ENCODE measurements at places on chromosomes 5 and 9.

- DNase-seq: peak; percentile 38
These were observed 143.6 kb downstream of the MRPS30 start for GRCh38 chr5:44952376-44952775.

DNA sequence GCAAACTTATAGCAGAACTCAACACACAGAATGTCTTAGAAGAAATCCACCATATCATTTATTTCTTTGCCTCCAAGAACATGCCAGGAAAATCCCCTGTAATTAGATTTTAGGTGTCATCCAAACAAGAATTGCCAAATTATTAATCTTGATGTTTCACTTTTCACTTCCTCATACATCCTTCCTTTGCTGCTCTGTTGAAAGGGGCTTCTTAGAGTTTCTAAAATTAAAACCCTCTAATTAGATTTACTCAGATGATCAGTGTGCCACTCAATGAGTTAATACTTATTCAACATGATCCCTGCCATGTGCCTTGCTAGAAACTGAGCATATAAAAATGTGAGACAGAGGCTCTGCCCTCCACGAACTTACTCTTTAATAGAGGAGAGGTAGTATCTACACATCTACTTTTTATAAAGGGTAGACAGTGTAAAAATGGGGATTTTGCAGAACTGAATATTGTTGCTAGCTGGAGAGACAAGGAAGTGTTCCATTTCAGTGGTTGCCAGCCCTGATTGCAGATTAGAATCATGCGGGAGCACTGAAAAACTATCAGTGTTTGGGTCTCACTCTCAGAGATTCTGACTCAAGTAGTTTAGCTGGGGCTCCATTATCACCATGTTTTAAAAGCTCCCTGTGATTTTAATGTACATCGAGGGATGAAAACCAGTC is 498.4 kb downstream of the TLE4 start:
- DNase-seq: no peak

DNA sequence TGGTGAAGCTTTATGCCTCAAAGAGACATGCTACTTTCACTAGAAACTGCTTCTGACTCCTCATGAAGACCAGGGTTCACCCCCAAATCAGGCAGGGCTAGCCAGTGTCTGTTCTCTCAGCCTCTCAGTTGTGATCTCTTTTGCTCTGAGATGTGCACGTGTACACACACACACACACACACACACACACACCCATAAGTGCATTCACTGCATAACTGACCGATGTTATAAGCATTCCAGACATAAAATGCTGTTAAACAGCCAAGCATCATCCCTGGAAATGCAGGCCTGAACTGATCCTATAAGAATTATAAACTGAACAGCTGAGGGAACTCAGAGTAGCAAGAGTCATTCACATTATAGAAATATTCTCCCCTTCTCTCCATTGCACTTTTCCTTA is 85.0 kb downstream of the FSTL4 start:
- DNase-seq: no peak

GRCh38 chr5:67301285-67301903 is 104.8 kb upstream of the CD180 start:
- DNase-seq: no peak

GRCh38 chr5:1799602-1800471 is at the start of gene MRPL36:
Gene MRPL36, minus strand, starts transcription at chr5:1799837. Its CDS starts 902 bp downstream, at chr5:1798935.
- DNase-seq: peak; percentile 88

GRCh38 chr9:114168281-114169028 is 13.1 kb downstream of the COL27A1 start:
- DNase-seq: no peak

- no peak for DNase-seq
These were observed 711 bp upstream of the SUB1 start for GRCh38 chr5:32584646-32585045.

DNA sequence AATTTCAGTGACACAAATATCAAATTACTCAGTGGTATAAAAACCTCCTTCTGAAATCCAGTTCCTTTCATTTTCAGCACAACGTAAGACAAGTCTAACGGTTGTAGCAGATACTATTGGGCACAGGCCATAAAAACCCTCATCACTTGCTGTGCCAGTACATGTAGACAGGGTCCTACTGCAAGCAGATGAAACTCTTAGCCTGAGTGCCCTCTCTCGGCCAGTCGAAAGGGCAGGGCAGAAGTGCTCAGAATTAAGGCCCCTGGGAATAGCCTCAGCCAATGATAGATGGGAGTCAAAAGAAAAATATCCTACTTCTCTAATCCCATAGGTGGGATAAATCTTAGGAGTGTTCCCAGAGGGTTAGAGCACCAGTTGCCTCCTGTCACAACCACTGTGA is 168.5 kb upstream of the FER start:
- no peak for DNase-seq

GRCh38 chr9:18114559-18115475 is 359.1 kb upstream of the ADAMTSL1 start:
- no peak for DNase-seq

DNA sequence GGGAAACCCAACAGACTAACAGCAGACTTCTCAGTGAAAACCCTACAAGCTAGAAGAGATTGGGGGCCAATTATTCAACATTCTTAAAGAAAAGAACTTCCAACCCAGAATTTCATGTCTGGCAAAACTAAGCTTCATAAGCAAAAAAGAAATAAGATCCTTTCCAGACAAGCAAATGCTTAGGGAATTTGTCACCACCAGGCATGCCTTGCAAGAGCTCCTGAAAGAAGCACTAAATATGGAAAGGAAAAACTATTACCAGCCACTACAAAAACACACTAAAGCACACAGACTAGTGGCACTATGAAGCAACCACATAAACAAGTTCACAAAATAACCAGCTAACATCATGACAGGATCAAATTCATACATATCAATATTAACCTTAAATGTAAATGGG is 131.1 kb downstream of the OR2K2 start:
- no peak for DNase-seq

DNA sequence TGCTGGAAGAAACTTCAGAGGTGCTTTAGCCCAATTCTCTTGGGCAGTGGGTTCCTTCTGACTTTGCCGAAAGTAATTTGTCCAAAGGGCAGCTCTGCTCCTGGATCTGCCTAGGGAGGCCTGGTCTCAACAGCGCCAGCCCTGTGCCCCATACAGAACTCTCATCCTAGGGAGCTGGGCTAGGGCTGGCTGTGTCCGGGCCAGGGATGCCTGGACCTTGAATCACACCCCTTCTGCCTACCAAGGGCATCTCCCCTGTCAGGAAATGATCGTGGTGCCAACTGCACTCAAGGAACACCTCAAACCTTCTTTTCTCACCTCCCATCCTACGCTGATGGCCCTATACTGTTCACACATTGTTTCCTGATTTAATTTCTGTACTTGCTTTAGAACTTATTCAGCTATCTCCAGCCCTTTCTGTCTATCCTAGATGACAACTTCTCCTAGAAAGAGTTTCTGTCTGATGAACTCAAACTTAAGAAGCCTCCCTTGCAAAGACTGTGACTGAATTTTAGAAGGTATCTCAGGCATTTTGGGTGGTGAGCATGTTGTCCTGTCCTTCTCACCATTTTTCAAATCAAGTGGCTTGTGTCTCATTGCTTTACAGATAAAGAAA is 37.4 kb upstream of the NFIB start:
- DNase-seq: no peak

GRCh38 chr9:106639873-106640568 is 222.9 kb upstream of the ZNF462 start:
- DNase-seq: no peak

DNA sequence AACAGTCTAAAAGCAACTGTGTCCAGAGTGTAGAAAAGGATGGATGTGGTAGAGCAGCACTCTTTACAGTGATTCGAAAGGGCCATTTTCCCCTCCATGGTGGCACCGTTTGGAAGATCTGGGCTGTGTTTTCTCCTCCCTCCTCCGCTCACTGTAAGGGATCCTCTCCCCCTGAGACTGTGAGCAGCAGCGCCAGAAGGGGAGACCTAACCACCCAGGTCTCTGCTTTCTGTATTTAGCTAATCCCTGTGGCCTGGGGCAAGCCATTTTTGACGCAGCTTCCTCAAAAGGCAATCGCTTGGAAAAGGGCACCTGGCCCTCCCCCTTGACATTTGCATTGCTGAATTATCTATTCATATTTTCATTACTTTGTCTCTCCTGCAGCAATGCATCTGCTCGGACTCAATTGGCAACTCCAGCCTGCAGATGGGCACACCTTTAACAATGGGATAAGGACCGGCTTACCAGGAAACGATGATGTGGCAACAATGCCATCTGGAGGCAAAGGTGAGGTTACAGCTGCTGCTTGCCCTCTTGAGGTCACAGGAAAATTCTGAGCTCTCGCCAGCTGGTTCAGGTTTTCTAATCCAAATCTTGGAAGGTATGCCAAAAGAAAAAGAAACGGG is 244.3 kb upstream of the WWC1 start:
- DNase-seq: peak; percentile 52

DNA sequence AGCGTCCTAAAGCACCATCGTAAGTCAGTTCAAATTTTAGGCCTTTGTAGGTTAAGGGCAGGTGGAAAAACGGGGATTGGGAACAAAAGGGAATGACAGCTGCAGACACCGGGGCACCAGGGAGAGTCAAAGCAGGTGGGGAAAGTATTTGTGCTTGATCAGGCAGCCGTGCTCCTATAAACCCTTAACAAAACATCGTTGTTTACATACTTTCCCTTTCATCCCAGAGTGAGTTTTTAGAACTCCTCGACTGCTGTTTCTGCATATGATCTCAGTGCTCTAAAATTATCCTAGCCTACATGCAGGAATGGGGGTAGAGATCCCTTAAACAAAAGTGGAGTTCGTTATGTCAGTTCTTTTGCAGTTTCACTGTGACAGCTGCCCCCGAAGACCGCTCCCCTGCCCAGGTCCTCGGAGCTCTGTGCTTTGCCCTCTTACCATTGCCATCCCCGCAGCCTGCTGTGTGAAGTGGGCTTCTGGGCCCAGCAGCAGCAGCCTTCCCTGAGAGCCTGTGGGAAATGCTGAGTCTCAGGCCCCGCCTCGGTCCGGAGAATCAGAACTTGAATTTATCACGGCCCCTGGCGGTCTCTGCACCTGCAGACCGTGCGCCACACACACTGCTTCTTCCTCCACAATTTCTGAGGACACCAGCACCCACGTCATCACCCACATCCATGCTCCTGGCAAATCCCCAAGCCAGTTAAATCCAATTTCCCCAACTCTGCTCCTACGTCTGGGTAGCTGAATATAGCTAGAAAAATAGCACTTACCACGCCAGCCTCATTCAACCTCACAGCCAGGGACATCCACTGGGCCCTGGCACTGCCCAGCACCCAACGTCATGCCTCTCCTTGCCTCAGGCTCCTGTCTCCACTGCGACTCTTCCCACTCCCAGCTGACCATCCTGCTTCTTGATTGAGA is 86.8 kb downstream of the NSUN2 start:
- peak; percentile 99 for DNase-seq

- no peak for DNase-seq
These were observed 1.2 kb downstream of the CDKN2B-AS1 start for GRCh38 chr9:21995666-21996398.

DNA sequence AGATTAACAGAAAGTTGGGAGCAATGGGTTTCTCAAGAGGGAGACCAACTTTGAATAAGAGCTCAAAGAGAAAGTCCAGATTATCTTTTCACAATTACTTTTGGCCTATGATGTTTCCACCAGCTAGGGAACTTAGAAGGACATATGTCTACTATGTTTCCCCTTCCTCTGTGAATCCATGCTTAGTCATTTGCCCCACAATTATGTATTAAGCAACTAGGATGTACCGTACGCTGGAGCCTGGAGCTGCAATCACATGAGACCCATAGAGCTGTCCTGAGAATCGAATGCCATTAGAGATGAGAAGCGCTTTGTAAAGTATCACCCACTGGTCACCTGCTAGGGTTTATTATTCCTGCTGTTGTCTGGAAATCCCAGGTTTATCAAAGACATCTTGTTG is 78.8 kb downstream of the PDE6A start:
- no peak for DNase-seq

GRCh38 chr9:126957687-126958053 is 43.1 kb downstream of the RALGPS1 start:
- DNase-seq: no peak

GRCh38 chr9:5265939-5266338 is 34.7 kb downstream of the INSL4 start:
- no peak for DNase-seq

DNA sequence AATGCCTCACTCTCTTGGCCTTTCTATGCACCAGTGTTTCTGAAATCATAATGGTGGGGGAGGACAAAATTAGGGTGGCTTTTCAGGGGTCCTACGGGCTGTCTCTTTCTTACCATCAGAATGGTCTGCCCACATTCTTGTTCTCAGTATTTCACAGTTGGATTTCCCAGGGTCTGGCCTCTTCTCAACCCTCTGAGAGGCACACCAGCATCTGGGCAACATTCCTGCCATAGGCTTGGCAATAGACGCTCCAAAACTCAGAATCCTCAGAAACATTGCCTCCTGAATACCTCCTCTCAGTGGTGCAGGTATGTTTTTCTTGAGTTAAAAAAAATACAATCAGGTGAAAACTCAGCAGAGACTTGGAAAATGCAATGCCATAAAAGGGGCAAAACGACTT is 358.3 kb downstream of the NTRK2 start:
- DNase-seq: no peak

DNA sequence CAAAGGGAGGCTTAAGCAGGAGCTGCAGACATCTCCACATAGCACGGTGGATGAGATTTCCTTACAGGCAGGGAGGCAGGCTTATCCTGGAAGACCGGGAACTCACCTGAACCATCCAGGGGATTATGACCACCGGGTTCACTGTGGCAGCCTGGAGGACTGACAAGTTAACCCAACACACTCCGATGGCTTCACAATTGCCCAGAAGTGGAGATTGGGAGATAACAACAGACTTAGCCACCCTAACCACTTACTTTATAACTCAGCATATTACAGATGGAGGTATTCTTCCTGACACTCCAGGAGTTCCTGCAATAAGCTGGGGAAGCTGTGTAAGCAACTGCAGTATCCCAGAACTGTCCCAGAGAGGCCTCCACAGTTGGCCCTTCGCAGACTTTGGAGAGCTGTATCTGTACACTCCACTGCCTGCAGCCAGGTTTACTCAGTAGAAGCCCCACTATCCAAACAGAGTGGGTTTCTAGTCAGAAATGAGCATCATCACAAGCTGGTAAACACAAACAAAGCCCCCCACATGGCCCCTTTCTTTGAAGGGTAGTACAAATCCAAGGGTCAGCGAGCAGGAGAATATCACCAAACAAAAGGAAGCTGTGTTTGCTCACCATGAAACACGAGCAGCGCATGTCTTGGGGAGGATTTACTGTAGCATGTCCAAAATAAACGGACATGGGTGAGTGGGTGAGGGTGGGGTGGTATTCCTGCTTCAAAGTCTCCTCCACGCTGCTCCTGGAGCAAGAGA is 462.2 kb downstream of the RASEF start:
- DNase-seq: no peak

- peak; percentile 39 for DNase-seq
These were observed 40.0 kb upstream of the ARSB start for GRCh38 chr5:79025054-79025472.

GRCh38 chr5:110007101-110007500 is 317.4 kb downstream of the MAN2A1 start:
- DNase-seq: no peak

- DNase-seq: no peak
These were observed 669.7 kb downstream of the MAT2B start for GRCh38 chr5:164175083-164175482.

DNA sequence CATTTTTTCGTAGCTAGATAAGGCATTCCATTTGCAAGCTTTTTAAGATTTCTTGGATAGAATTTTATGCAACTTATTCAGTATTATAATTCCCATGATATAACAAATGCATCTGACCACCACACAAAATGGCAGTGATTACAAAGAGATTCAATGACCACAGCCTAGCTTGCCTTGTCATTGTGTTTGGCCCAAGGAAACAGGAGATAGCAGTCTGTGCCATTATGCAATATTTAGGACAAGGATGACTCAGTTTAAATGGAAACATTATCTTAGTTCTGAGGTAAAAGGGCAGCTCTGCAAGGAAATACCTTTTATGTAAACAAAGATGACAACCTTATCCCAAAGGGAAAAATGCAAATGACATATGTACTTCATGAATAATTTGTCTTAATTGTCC is 89.8 kb downstream of the NUDT12 start:
- DNase-seq: no peak

Data from SHP77 treated with DMSO at 0.1 percent for 48 hours (cell line).